ENCODE measurements at places on chromosomes 13 and 19.

DNA sequence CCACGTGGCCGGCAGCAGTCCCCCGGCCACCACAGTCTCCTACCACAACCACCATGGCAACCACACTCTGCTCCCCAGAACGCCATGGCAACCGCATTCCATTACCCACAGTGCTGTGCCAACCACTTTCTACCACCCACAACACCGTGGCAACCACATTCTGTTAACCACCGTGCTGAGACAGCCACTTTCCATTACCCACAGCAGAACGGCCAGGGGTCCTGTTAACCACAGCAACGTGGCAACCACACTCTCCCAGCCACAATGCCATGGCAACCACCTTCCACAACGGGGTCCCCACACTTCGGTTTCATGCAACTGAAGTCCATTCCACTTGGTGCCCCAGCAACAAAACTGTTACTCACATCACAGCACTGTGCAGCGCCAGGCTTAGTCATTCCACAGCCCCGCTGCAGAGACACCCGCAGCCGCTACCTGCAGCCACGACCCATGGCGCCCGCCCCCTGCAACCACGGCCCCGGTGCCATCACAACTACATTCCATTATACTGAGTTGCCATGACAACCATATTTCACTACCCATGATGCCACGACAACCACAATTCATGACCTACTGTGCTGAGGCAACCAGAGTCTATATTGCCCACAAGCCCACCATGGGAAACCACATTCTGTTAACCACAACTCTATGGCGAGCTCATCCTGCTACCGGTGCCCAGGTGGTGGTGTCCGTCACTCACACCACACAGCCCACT lies 10.0 kb downstream of the DPF1 start:
- DNase-seq = peak; percentile 38

- no peak for DNase-seq
Measured at GRCh38 chr13:46478651-46479050, 74.3 kb upstream of the LRCH1 start.

DNA sequence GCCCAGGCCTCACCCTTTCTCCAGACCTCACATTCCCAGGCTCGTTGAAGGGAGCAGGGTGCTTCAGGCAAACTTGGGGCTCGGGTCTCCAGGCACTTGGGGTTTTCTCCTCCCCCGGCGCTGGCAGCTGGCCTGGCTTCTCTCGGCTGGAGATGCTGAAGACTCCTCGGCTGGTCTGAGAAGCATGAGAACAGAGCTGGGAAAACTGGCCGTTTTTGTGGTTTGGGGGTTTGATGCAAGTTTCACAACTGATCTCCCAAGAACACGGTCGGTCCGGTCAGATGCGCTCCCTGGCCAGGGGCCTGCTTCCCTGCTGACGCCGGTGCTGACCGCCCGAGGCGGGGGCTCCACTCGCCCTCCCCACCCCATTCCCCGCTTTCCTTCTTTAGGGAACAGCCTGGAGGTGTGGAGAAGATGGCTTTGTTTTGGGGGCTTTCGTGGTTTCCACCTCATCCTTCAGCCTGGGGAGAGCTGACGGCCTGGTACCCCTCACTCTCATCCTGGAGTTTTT lies 35.3 kb downstream of the CEBPA start:
- no peak for DNase-seq

DNA sequence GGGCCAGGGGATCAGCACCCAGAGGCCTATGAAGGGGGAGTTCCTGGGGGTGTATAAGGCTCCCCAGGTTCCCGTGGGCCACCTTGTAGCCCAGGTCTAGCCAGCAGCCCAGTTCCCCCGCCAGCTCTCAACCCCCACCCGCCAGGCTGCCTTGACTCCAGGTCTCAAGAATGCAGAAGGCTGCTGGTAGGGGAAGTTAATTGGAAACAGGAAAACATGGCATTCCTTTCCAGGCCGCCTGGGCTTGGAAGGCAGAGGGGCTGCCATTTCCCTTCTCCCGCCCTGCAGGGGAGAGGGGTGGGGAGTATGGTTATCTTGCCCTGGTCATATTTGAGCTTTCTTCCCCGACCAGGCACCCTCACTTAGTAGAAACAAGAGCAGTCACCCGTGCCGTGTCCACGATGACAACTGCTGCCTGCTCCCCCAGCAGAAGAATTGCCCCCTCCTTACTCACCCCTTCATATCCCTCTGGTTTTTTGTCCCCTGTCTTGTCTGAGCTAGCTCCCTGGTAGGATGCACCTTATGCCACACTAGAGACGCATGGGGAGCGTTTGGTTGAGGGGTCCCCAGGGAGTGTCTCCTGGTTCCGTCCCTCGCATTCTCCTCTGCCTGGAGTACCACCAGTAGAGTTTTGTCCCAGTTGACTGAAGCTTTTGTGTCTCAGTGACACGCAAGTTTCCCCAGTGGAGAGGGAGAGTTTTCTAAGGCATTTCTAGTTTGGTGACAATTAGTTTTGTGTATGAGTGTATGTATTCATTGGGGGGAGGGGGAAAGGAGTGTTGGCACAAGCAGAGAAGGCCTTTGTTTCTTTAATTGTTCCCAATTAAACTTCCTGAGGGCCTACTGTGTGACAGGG lies 4.5 kb downstream of the BICRA start:
- peak; percentile 37 for DNase-seq

- DNase-seq = no peak
Measured at GRCh38 chr13:30746791-30747190, 11.4 kb downstream of the ALOX5AP start.

- no peak for DNase-seq
Measured at GRCh38 chr19:51807111-51807701, 12.2 kb downstream of the FPR3 start.

DNA sequence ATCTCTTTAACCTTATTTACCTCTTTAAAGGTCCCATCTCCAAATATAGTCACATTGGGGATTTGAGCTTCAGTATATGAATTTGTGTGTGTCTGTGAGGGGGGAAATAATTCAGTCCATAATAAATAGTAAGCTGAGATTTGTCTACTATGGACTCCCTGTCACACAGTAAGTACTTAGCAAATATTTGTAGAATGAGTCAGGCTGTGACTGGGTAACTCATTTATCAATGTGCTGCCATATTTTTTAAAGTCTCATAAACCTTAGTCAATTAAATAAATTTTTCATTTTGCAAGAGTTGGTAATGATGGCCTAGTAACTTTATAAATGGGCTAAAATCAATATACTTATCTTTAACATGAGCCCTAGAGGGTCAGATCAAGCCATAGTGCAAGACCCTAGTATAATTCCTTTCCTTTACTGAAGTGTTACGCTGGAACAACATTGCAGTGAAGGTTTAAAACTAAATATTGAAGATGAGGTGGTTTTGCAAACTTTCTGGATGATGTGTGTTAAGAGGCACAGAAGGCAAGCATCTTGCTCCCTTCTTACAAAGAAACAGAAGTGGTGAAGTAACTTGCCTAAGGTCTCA lies 305.1 kb downstream of the KCNRG start:
- DNase-seq = no peak

DNA sequence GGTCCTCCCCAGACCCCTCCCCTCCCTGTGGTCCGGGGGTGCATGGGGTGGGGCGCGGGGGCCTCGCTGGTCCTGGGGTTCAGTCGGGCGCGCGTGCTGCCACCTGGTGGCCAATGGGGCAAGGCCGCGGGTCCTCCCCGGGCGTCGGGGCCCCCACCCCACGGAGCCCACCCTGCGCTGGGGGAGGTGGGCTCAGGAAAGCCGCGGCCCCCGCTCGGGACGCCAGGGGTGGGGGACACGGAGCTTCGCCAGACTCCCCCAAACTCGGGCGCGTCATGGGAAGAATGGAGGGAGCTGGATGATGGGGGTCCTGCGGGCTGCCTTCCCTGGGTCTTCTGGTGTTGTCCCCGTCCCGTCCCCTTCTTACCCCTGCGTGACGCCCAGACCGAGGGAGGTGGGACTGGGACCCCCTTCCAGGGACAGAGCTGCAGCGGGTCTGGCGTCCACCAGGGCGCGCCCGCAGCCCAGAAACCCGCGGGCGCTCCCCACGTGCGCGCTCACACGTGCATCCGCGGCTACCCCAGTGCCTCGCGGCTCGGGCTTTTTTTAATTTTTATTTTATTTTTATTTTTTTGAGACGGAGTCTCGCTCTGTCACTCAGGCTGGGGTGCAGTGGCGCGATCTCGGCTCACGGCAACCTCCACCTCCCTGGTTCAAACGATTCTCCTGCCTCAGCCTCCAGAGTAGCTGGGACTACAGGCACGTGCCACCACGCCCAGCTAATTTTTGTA lies 19.8 kb upstream of the TCF3 start:
- no peak for DNase-seq

DNA sequence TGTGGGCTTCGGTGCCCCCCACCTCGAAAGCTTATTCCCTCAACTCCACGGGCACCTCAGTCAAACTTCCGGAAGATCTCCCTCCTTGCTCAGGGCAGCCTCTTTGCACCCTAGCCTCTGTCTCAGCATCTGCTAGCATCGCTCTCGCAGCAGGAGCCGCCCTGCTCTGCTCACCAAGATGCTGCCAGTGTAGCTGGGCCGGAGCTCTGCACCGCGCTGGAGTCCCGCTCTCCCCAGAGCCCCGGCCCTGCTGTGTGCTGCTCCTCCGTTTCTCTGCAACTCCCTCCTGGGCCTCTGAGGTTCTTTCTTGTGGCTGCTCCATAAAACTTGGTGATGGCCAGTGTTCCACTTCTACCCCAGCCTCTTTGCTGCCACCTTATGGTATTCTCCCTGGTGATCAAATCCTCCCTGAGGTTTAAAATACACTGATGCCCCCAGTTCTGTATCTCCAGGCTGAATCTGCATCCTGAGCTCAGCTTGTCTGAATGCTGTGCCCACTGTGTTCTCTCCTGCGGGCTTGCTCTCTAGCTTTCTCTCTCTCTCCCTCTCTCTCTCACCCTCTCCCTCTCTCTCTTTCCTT lies 198.0 kb downstream of the UQCRFS1 start:
- DNase-seq = no peak

- DNase-seq = no peak
Measured at GRCh38 chr13:27329210-27329609, 58.6 kb downstream of the RASL11A start.

GRCh38 chr19:7920519-7921301 lies 572 bp downstream of the SNAPC2 start:
- DNase-seq = peak; percentile 98

- no peak for DNase-seq
Measured at GRCh38 chr13:94160875-94161274, 318.6 kb downstream of the DCT start.

DNA sequence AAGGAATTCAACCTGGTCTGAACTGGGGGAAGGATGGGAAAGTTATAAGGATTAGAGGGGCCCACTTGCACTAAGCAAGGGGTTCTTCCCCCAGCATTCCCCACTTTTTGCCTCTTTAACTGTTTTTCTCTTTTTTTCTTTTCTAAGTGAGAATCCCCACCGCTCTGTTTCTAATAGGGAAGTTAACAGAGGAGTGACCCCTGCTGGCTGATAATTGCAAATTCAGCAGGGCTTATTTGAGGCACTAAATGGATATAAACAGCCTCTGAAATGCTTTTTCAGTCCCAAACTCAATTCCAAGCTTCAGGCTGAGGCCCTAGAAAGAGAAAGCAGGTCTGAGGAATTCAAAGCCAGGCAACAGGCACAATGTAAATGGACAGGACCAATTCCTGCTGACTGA lies 38.2 kb upstream of the CEACAM21 start:
- no peak for DNase-seq

- DNase-seq = no peak
Measured at GRCh38 chr19:39498798-39499642, at the start of gene DLL3. Gene DLL3 (plus strand): TSS chr19:39498947. CDS start chr19:39498975, 28 bp downstream.

GRCh38 chr19:51394050-51394836 lies 3.9 kb upstream of the C19orf84 start:
- peak; percentile 85 for DNase-seq

DNA sequence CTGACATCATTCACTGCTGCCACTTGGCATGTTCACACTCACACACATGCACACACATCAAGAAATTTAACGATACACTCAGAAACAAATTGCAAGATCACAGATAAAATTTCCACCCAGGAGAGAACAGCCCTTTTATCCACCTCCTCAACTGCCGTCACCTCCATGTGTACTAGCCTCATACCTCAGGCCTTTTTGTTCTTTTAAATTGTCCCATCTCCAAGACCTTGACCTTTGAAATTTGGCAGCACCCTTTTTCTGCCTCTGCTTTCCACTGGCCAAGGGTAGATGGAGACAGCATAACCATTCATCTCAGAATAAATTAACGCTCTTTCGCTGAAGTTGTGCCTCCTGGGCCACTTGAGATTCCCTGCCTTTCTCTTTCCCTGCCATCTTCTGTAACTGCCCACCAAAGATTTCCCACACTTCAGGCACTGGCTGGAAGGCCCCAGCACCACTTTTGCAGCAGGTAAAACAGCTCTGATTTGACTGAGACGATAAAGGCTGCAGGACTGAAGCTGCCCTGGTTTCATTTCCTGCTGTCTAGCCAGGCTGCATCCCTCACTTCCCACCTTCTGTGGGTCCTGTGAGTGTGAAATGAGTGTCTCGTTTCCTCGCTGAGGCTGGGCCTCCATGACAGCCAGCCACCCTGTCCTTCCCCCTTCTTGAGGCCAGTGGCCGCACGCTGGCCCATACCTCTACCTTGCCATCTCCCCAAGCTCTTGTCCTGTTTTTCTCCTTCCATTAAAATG lies 39.3 kb downstream of the MBNL2 start:
- DNase-seq = no peak

DNA sequence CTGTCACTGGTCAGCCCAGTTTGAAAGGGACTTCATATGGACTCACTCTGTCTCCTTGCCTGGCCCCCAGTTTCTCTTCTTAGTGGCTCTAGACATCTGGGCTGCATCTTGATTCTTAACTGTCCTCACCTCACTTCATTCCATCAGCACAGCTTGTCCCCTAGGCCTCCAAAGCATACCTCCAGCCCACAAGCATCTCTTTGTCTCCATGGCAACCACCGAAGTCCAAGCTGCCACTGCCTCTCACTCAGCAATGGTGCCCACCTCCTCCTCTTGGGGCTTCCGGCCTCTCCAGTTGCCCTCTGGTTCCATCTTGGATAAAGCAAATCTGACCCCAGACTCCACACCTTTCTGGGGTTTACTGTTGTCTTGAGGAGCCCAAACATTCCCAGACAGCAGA lies 9.9 kb upstream of the KLHL26 start:
- DNase-seq = no peak

GRCh38 chr19:15871570-15871969 lies 26.3 kb downstream of the CYP4F2 start:
- DNase-seq = no peak

DNA sequence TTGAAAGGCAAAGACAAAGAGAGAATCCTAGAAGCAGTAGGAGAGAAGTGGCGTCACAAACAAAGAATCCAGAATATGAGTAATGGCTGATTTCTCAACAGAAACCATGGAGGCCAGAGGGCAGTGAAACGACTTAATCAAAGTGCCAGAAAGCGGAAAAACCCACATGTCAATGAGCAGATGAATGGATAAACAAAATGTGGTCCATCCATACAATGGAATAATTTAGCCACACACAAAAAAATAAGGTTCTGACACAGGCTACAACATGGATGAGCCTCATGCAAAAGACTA lies 52.2 kb upstream of the RANBP3 start:
- DNase-seq = no peak

GRCh38 chr13:73177916-73178565 lies 119.2 kb downstream of the KLF5 start:
- no peak for DNase-seq

- DNase-seq = no peak
Measured at GRCh38 chr13:76828316-76828741, 57.9 kb downstream of the KCTD12 start.

GRCh38 chr13:65660731-65661130 lies 1569.4 kb downstream of the PCDH9 start:
- DNase-seq = no peak
